ENCODE measurements at places on chromosomes 12 and 14.

- DNase-seq: no peak
Observed at GRCh38 chr12:12333407-12334366, 16.4 kb downstream of the MANSC1 start.

DNA sequence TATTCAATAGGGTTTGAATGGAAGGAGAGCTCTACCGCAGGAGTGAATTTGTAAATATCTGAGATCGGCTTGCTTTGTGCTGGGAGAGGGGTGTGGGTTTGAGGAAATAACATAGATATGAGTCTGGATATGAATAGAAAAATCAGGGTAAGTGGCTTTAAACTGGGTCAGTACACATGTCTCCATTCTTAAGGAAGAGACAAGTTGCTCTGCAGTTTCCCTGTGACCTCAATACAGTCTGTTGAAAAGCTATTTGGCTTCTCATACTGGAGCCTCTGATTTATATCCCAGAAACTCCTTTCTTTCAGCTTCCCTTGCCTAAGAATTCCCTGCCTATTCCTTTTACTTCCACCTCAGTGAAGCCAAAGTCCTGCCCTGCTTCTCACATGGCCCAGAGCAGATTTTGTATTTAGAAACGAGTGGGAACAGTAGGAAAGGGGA lies 153.5 kb upstream of the ATF7IP start:
- no peak for DNase-seq

DNA sequence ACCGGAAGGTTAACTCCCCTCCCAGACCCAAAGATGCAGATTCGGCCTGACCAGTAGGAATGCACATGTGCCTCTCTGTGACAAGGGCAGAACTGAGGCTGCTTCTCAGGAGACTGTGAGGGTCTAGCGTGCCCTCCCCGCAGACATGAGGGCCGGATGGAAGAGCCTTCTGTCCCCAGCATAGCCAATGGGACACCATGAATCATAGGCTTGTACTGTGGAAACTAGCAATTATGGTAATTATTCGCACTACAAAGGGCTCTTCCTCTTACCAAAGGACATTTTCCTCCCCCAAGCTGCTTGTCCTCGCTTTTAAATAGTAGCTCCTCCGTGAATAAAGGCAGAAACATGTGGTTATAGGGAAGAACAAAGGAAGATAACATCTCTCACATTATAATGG lies 6.2 kb downstream of the COA8 start:
- DNase-seq: no peak

DNA sequence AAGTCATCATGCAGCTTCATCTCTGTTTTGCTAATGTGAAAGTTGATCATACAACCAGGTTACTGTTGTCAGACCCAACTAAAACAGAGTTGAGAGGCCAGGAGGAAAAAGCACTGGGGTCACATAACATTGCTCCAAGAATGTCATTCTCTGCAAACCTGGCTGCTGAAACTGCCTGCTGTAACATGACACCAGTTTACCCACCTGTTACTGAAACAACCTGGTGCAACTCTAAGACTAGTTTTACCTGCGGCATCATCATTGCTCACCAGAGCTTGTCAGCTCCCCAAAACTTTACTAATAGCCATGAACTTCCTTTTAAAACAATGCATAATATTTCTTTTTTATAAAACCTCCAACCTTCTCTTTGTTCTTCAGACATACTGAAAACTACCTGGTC lies 30.7 kb upstream of the DEGS2 start:
- DNase-seq: no peak

DNA sequence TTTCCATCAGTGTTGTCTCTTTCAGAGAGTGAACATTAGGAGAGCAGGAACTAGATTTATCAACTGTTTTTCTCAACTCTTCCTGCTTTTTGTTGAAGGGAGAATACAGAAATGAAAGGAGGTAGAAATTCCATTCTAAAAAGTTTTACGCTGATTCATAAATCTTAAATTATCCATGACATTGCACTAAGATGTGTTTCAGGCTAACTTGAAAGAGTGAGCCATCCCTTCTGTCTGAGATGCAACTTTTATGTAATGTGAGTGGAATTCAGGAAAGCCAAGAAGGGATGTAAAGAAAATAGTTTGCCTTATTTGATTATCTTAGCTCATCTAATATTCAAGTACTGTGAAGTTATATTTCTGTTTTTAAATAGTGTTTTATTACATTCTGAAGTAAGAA lies 349.5 kb upstream of the RGS6 start:
- no peak for DNase-seq

DNA sequence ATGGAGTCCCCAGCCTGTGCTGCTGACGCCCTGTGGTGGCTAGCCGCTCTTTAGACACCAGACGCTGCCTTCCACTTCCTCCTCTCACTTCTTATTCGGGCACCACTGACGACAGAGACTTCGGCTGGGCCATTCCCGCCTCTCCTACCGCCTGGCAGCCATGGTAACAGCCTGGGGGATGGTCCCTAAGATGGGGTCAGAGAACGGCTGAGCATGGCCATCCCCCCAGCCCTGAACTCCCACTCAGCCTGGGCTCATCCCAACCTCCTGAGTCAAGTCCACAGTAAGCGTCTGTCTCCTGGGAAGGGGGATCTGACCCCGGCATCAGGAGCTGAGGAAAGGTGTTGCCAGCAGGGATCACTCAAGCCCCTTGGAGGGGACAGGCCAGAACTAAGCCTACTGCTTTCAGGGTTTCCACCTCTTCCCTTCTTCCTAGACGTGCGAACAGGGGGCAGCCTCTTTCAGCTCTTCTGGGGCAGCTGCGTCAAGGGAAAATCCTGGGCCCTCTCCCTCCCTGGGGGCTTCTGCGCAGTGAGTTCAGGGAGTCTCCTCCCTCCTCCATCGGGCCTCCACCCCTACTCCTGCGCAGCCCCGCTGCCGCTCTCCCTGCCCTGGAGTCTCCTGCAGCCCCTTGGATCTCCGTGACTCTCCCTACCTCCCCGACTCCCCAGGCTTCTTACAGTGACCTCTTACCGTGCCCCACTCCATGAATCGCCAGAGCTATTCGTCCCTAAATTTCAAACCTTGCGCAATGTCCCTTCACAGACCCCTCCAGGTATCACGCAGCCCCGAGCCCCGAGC lies 643 bp upstream of the TAMALIN start:
- no peak for DNase-seq
